ENCODE measurements at places on chromosomes 16 and 17. TPM values are rescaled to one million over a fixed set of nuclear protein-coding genes. Genes with fewer than 3 reads are reported as not detected.

GRCh38 chr17:1555651-1556471, 6.7 kb downstream of the PITPNA start:
- no peak for DNase-seq
- no peaks in the 10 kb centered on the region for H3K27me3 ChIP-seq
- no peak overlapping the region for H3K4me3 ChIP-seq
- peaks cover 4% of the 10 kb centered on the region for H3K36me3 ChIP-seq
- H3K4me1 ChIP-seq: peaks cover 13% of the 10 kb centered on the region

- no peak overlapping the region for H3K27ac ChIP-seq
- H3K36me3 ChIP-seq: no peaks in the 10 kb centered on the region
- H3K4me1 ChIP-seq: no peaks in the 10 kb centered on the region
- no peak for DNase-seq
- no peak overlapping the region for H3K4me3 ChIP-seq
Observed at GRCh38 chr16:56269281-56269680, 78.0 kb downstream of the GNAO1 start.

DNA sequence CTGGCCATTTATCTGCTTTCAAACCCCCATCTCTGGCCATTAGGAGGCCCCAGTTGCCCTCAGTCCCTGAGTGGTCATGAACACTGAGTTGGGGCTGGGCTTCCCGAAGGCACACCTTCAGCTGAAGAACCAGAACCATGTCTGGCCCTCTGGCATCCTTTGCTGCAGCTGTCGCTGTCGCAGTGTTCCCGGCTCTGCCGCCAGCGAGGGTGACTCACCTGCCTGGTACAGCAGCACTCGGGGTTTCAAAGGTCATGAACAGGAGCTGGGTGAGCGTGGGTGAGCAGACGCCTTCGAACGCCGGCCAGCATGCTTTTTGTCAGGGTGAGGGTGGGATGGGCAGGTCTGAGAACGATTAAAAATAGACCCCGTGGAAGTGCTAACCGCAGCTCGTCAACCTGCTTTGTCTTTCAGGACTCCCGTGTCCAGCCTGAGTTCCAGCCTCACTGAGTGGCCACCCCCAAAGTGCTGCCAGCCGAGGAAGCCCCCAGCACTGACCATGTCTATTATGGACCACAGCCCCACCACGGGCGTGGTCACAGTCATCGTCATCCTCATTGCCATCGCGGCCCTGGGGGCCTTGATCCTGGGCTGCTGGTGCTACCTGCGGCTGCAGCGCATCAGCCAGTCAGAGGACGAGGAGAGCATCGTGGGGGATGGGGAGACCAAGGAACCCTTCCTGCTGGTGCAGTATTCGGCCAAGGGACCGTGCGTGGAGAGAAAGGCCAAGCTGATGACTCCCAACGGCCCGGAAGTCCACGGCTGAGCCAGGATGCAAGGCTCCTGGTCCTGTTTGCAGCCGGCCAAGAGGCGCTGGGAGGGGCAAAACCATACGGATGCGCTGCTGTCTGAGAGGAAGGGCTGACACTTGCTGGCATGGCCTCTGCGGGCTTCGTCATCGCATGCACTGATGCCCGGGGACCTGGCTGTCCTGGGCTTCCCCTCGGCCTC, 7.6 kb downstream of the SNN start:
- peak; percentile 26 for DNase-seq
- H3K27me3 ChIP-seq: no peaks in the 10 kb centered on the region
- H3K4me3 ChIP-seq: no peak overlapping the region
- peaks cover 61% of the 10 kb centered on the region for H3K4me1 ChIP-seq

- H3K4me1 ChIP-seq: peaks cover 18% of the 10 kb centered on the region
- H3K27me3 ChIP-seq: peaks cover 13% of the 10 kb centered on the region
- peaks cover 5% of the 10 kb centered on the region for H3K36me3 ChIP-seq
- H3K4me3 ChIP-seq: peak overlapping the region; percentile 75
- H3K27ac ChIP-seq: peak overlapping the region; percentile 67
- peak; percentile 65 for DNase-seq
Observed at GRCh38 chr16:1990351-1991134, 773 bp downstream of the SYNGR3 start.

GRCh38 chr17:38709864-38710603, 5.0 kb downstream of the MLLT6 start:
- peak overlapping the region; percentile 63 for H3K27ac ChIP-seq
- peaks cover 48% of the 10 kb centered on the region for H3K4me1 ChIP-seq
- DNase-seq: no peak
- H3K4me3 ChIP-seq: peak overlapping the region; percentile 20

DNA sequence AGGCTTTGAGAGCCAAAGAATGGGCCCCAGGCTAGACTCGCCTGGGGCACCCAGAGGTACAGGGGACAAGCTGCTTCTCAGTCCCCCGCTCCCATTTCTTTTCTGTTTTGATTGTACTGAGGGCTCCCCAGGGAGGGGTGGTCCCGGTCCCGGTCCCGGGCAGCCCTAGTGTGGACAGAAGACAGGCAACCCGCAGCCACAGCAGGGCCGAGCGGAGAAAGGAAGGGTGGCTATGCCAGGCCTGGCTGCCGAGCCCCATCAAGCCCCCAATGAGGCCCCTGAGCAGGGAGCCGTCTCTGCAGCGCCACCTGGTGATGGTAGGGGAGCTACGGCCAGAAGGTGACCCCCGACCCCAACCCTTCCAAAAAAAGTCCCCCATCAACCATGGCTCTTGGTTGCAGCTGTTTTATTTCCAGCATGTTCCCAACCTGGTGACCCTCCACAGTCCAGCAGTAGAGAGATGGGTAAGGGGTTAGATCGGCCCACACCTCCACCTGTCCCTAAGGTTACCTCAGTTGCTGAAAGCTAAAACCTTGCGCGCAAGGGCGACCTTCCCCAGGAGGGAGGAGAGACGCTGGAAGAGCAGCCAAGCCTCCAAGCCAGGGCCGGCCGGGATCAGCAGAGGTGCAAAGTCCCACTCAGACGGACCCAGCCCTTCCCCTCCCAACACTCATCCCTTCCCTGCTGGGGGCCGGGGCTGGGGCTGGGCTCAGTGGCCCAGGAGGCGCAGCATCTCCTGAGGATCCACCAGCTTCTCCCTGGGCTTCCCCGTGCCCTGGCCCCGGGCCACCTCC, 2.6 kb upstream of the GRIN2C start:
- peaks cover 11% of the 10 kb centered on the region for H3K4me1 ChIP-seq
- peaks cover 6% of the 10 kb centered on the region for H3K36me3 ChIP-seq
- no peak overlapping the region for H3K27ac ChIP-seq
- DNase-seq: peak; percentile 81
- peaks cover 38% of the 10 kb centered on the region for H3K27me3 ChIP-seq
- H3K4me3 ChIP-seq: no peak overlapping the region

DNA sequence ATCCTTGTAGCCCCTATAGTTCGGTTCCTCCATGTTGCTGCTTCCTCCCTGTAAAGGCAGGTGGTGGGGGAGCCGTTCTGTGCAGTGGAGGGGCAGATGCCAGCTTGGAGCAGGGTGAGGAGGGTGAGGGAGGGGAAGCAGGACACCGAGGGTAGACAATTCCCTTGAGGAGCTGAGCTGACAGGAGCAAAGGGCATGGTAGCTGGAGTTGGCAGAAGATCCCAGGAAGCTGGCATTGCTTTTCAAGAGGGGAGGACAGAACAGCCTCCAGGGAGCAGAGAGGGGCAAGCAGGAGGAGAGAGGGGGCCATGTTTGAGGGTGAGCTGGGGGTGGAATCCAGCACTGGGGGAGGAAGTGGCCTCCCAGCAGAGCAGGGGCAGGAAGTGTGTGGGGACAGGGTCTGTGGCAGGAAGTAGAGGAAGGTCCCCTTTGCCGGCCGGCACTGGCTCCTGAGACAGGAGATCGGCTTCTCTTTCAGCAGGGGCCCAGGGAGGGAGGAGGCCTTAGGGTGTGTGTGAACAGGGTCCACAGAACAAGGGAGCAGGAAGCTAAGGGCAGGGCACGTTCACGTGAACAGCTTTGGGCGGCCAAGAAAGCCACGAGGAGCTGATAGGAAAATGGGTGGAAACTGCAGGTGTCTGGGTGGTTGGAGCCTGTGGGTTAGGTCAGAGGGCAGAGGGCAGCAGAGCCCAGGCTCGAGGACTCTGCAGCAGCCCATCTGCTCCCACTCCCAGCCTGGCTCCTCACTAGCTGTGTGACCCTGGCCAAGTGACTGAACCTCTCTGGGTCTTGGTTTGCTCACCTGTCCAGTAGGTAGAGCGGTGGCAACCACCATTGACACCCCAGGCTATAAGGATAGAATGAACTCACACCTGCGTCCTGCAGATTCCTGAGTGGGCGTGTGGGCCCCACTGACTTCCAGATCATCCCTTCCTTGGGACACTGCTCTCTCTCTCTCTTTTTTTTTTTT, 17.5 kb upstream of the SPNS2 start:
- peak overlapping the region; percentile 91 for H3K27ac ChIP-seq
- H3K36me3 ChIP-seq: peaks cover 9% of the 10 kb centered on the region
- DNase-seq: peak; percentile 73
- peaks cover 41% of the 10 kb centered on the region for H3K4me1 ChIP-seq
- H3K27me3 ChIP-seq: no peaks in the 10 kb centered on the region

GRCh38 chr16:63717806-63718205, 1404.1 kb downstream of the CDH11 start:
- H3K36me3 ChIP-seq: no peaks in the 10 kb centered on the region
- no peaks in the 10 kb centered on the region for H3K4me1 ChIP-seq
- DNase-seq: no peak
- no peak overlapping the region for H3K27ac ChIP-seq

DNA sequence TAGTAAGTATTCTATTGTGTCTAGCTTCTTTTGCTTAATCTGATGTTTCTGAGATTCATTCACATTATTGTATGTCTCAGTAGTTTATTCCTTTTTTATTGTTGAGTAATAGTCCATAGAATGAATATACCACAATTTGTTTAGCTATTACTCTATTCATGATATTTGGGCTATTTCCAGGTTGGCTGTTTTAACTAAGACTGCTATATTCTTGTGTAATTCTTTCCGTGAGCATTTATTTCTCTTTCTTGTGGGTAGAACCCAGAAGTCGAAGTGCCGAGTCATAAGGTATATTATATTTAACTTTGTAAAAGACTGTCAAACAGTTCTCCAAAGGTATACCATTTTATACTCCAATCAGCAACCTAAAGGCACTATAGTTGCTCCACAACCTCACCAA, 160.8 kb downstream of the ANKFN1 start:
- peaks cover 2% of the 10 kb centered on the region for H3K4me1 ChIP-seq
- no peaks in the 10 kb centered on the region for H3K36me3 ChIP-seq
- no peak overlapping the region for H3K4me3 ChIP-seq
- DNase-seq: no peak
- no peak overlapping the region for H3K27ac ChIP-seq

Gene KRTAP3-2
- total RNA-seq: not detected

Gene ZNF23
- total RNA-seq: 10.5 TPM

Gene FN3K
- 5.2 TPM for total RNA-seq

Gene TMEM220
- 1.7 TPM for total RNA-seq

Gene RBFOX1
- total RNA-seq: not detected

Data from activated naive CD8-positive, alpha-beta T cell treated with anti-CD3 and anti-CD28 coated beads, Interleukin-2, amount 10 ng/mL, durations not matched to agents 7 days and 5 days (primary cell).